ENCODE measurements at places on chromosomes 12 and 14.

- no peak for DNase-seq
These were observed 82.6 kb downstream of the CCDC92 start for GRCh38 chr12:123889848-123890535.

DNA sequence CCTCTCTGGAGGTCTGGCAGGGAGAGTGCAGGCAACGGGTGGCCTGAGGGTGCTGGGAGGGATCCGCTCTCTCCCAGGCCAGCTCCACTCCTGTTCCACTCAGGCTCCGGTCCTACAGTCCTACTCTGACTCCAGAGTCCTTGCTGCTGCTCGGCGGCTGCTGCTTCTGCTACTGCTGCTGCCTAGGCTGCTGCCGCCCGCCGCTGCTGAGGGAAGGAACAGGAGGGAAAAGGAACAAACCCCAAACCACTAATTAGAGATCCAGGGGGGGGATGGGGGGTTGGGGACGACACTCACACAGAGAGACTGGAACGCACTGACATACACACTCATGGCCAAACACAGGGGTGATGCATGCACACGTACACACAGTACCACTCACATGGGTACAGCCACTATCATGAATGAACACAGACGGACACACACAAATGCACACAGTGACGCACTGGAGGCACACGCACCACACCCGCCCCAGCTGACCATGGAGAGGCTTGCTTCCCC lies at the start of gene SP7:
Gene SP7, minus strand, starts transcription at position 174 of the 501 bp plus-strand sequence. CDS start 708 bp downstream, outside the sequence.
- no peak for DNase-seq

- no peak for DNase-seq
These were observed 101.7 kb downstream of the RTN1 start for GRCh38 chr14:59768855-59769375.

GRCh38 chr12:89062996-89063395 lies 289.3 kb downstream of the DUSP6 start:
- no peak for DNase-seq

DNA sequence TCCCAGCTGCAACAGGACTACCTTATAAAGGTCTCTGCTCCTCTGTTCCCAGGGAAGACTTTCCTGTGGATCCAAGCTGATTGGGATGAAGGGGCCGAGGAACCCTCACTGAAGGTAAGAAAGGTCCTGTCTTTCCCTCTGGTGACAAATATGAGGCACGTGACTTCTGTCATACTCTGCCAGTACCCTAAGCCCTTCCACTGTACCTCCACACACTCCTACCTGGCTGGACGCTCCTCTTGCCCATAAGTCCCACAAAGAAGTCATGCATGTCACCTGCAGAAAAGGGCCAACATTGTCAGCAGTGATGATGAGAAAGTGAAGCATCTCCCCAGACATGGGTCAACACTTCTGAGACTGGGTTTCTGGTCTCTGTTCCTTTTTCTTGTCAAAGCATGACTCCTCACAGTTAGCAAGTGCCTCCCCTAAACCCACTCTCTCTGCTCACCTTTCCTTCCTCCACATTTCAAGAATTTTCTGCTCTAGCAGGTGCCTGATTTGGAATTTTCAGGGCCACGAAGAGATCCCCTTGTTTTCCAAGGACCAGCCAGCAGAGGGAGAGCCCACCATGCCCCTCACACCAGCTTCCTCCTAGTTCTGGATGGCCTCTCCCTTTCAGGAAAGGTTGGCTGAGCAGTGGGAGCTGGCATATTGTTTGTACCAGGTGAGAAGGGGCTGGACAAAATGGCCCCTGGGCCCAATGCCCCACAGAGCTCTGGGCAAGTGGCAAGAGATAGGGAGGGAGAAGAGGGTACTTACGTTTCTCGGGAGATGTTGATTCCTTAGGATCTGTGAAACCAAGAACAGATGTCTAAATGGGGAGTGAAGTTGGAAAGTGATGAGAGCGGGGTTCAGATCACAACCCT lies 3.5 kb downstream of the TAC3 start:
- no peak for DNase-seq

DNA sequence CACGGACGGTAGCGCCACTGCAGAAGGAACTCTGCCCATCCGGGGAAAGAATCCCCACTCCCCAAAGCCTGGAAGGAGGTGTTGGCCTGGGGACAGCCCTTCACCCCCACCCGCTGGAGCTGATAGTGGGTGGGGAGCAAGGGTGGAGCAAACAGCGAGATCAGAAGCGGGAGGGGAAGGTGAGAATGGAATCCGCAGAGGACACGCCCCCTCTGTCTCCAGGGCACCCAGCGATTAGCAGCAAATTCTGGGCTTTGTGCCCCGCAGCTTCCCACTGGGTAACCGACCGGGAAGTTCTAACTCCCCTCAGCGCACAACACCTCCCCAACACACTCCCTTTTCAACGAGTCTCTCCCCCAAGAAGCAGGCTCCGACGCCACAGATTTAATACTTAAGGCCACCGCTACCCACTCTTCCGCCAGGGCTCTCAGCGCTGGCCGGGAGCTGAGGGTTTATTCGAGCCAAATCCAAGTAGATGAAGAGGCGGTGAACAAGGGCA lies 1.4 kb downstream of the SLC25A29 start:
- DNase-seq = peak; percentile 53

DNA sequence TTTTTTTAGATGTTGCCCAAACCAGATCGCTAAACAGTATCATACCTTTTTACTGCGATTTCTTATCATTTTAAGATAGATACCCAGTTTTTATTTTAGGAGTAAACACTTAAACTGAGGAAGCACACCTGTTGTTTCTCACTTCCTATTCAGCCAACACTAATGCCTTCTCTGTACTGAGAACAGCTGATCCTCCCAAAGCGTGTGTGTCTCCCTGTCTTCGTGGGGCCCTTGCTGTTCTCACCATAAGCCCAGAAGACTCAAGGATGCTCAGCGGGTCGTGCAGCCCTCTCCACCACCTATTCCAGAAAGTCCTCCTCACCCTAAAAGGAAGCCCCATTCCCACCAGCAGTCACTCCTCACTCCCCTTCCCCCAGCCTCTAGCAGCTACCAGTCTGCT lies 14.8 kb downstream of the PPP2R5C start:
- DNase-seq = no peak
